Right kidney (tissue), 9 donors: ENCODE measurements at places on chromosomes 16 and 17.

DNA sequence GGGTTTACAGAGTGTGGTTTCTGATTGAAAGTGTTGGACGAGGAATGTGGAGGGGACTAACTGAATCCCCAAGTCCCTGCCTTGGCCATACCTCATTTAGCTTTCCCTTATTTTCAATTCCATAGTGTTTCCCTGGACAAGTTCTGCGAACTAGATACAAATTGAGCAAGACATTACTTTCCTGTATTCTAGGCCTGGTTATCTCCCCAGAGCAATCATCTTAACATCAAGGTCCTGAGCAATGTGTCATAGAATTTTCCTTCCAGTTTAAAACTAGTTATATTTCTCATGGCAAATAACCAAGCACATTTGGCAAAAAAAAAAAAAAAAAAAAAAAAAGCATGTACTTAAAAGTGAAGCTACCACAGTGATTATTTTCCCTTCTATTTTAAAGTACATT lies 330.1 kb downstream of the CDH11 start:
- DNase-seq, result no peak

DNA sequence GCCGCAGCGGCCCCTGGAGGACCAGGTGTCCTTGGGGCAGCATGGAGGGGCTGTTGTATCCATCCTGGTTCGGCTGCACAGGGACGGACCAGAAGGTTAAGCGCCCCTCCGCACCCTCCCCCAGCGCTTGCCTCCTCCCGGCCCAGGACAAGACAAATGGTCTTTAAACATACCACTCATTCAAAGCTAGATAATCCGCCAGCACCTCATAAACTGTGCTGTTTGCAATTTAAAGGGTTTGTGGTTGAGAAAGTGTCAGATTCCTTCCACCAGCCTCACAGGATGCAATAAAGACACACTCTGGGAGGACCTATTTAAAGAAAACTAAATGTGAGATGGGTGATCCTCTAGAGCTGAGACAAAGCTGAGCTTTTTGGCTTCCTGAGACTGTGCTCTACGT lies 426.2 kb upstream of the EEF2KMT start:
- no peak for DNase-seq

- no peak for DNase-seq
Observed at GRCh38 chr16:88527937-88528743, 42.1 kb upstream of the ZC3H18 start.

GRCh38 chr17:38920374-38921291 lies 4.8 kb upstream of the LASP1NB start:
- no peak for DNase-seq

GRCh38 chr17:82148997-82149396 lies 51.0 kb upstream of the FASN start:
- DNase-seq, result no peak

DNA sequence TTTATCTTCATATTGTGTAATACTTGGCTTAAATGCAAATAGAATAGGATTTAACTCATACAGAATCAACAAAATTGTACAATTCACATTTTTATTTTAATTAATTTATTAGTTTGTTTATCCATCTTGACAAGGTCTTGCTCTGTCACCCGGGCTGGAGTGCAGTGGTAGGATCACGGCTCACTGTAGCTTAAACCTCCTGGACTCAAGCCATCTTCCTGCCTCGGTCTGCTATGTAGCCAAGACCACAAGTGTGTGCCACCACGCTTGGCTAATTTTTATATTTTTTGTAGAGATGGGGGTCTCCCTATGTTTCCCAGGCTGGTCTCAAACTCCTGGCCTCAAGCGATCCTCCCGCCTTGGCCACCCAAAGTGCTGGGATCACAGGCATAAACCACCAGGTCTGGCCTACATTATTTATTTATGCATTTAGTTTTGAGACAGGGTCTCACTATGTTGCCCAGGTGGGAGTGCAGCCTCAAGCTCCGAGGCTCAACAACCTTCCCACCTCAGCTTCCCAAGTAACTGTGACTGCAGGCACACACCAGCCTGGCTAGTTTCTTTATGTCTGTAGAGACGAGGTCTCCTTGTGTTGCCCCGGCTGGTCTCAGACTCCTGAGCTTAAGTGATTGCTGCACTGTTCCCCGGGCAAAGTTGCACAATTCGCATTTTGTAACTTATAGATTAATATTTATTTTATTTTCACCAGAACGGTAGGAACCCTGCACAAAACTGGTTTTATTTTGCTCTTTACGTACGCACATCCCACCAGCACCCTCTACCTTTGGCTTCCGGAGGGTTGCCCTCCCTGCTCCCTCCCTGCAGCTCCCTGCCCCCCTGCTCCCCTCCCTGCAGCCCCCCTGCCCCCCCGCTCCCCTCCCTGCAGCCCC lies 4.9 kb downstream of the DPEP1 start:
- peak; percentile 1 for DNase-seq

GRCh38 chr17:50584749-50585148 lies 24.2 kb downstream of the CACNA1G start:
- no peak for DNase-seq

DNA sequence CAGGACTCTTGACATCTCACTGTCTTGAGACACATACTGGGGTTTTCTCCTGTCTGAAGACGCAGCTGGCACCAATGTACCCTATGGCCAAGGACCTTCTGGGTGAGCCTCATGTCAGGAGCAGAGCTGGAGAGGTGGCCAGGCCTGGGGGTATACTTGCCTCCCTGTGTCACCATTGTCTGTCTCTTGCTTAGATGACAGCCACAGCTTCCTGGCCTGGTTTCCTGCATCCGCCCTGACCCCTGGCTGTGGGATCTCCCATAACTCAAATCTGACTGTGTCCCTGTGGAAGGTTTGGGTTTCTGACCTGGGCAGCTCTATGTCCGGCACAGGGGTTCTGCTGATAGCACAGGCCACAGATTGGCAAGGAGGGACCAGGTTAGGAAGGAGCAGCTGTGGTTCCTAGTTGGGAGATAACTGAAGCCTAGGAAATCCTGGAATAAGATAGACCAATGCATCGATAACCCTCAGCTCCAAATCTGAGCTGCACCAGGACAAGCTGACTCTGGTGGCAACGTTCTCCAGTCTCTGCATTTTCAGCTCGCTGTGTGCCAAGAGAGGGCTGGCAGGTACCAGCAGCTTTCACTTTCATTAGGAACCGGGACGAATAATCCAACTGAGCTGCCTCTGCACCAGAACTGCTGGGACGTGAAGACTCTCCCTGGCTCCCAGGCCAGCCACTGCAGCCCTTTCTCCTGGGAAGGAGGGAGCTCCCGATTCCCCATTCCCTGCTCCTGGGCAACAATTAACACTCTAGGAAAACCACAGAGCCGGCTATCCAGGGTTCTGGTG lies 5.0 kb downstream of the DEXI start:
- no peak for DNase-seq

GRCh38 chr16:47965439-47965838 lies 190.4 kb downstream of the ABCC12 start:
- no peak for DNase-seq

GRCh38 chr16:78386557-78387324 lies 287.3 kb downstream of the WWOX start:
- no peak for DNase-seq

DNA sequence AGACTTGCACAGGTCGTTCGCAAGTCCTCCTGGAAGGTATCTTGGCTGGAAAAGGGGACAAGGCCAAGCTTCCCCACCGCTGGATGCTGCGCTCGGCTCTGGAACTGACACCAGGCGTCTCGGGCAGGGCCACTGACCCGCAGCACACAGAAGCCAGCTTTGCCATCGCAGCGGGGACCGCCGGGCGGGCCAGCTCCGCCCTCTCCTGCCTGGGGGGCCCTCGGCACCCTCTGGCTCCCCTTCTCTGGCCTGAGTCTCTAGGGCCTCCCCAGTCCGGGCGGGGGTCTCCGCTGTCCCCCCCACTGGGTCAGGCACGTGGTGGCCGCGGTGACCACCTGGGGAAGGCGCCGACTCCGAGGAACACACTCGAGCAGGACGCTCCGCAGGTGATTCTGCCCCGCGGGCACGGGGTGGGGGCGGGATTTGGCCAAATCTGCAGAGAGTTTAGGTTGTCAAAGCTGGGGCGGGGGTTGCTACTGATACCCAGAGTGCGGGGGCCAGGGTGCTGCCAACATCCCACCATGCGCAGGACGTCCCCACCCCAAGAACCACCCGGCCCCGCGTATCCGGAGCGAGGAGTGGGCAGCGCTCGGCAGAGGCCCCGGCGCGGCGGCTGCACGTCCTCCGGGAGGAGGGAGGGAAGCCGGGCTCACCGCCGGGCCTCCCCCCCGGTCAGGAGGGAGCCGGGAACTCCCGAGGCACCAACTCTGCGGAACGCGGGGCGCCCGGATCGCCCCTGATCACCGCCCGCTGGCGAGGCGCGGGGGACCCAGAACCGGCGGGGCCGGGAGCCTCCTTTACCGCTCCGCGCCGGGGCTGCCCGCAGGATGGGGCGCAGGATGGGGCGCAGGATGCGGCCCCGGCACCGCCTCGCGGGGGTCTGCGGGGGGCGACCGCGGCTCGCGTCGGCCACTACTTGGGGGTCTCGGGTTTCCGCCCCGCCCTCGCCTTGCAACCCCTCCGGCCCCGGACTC lies 744 bp upstream of the METRNL start:
- DNase-seq, result peak; percentile 74

GRCh38 chr16:83393196-83393981 lies 414.4 kb upstream of the HSBP1 start:
- DNase-seq, result no peak

- DNase-seq, result no peak
Observed at GRCh38 chr16:51526621-51527020, 375.6 kb upstream of the SALL1 start.

GRCh38 chr16:3959148-3959547 lies 78.6 kb upstream of the CREBBP start:
- DNase-seq, result no peak

DNA sequence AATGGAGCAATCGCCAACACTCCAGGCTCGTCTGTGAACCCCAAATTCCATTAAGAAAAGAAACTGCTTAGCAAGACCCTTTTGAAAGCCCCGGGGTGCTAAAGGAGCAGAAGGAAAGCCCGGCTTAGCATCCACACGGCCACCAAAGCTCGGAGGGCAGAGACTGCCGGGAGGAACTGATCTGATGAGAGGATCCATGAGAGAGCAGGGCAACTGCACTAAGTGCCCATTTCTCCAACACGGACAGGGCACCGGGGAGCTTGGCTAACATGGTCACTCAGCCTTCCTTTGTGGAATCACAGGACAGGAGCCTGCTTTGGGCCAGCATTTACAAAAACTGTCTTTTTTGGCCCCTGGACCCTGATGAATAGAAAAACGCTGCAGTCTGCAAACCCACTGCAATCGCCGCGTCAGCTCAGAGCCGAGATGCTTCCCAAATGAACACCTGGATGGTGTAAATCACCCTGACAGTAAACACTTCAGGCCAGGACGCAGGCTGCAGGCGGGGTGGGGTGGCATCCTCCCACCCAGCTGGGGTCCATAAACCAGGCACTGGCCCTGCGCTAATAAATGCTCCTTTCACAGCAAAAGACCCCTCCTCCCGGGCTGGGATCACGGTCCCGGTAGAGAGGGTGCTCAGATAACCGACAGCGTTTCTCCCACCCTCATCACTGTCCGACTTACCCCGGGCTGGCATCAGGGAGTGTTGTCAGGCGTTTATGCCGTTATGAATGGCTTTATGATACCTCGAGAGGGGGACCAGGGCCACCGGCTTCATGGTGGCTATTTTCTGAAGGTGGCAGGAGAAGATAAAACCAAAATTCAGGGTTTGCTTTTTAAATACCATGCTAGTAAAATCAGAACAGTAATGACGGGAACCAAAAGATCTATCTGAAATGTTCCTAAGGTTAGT lies 299.5 kb downstream of the IRF8 start:
- peak; percentile 63 for DNase-seq

- no peak for DNase-seq
Observed at GRCh38 chr17:82105417-82105881, 7.4 kb upstream of the FASN start.

DNA sequence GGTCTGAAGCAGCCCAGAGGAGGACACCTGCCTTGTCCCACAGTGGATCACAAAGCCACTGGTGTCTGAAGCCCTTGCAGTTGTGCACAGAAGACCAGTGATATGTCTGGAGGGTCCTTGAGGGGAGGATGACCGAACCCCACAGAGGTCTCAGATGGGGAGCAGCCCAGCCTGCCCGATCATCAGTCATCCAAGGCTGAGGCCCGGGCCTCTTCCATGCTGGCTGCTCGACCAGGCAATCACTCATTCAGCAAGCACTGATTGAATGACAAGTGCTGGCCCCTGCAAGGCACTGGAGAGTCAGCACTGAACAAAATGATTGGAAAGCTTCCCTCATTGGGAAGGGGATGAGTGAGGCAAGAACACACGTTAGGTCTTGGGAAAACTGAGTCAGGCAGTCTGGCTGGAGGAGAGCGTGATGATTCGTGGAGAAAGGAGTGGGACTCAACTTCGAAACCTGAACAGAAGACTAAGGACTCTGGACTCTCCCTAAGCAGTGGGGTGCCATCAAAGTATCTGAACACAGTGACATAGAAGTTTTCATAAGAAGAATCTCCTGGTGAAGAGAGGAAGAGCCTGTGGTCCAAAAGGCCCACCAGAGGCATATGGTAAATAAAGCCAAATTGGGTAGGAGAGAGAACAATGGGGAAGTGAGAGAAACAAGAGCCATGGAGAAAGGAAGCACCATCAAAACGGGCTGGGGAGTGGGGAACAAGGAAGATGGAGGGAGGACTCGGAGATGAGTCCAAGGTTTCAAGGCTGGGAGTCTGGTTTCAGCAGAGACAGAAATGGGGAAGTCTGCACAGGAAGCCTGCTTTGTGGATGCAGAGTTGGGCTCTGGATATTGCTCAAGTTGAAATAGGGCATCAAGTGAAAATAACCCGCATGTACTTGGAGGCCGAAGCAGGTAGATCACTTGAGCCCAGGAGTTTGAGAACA lies 10.2 kb downstream of the PIK3R5 start:
- no peak for DNase-seq

GRCh38 chr16:81720973-81721906 lies 57.9 kb upstream of the PLCG2 start:
- no peak for DNase-seq

GRCh38 chr16:396199-396598 lies 800 bp upstream of the NME4 start:
- DNase-seq, result no peak

DNA sequence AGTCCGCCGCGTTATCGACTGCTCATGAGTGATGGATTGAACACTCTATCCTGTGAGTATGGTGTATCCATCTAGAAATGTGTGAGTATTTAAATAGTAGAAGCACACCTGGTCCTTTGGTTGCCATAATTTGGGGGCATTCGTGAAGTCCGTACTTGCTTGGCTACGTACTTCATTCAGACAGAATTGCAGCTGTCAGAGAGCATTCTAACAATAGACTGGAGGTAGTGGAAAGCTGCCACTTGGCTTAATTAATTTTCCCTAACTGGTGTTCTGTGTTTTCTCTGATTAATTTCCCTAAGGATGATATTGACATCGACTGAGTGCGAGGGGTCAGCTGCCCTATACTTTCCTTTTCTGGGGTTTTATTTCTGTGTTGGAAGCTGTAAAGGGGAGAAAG lies 14.1 kb downstream of the RPA1 start:
- no peak for DNase-seq

DNA sequence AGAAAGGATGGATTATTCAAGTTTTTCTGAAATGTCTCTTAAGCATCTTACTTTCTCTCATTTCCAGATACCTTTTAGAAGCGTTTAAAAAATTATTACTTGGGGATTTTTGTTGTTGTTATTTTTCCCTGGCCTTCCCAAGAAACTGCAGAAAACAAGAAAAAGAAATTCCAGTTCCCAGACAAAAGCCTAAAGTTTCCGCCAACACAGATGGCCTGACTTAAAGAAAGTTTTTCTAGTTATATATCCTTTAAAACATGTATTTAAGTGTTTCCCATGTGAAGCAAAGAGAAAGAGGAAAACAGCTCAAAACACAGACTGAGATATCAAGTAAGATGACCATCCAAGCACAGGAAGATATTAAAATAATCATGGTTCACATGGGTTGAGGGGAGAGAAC lies 401.7 kb upstream of the MAF start:
- DNase-seq, result no peak
